ENCODE measurements at places on chromosomes 4 and X.

DNA sequence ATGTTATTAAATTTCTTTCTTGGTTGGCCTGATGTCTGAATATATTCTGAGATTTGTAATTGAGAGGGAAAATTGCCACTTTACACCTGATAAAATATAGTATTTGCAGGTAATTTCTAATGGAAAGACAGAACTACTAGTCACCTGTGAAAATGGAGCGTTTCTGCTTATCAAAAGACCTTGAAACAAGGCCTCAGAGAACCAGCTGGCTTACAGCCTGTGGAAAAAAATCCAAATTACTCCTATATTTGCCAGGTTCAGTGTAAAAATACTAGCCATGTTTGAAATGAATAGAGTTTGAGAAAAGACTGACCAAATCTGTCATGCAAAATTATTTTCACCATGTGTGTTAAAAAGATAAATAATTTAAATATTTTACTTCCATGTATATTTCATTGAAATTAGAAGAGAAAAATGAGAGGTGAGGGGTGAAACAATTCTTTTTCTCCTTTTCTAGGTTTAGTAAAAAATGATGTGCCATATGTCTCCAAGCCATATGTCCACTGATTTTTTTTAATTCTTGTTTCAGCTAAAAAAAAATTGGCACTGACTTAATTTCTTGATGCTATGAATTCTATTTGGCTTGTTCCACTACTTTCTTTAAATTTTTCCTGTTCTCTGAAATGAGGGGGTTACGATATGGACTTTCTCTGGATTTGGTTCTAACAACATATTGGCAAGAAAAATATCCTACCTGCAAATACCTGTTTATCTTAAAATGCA, 464.9 kb downstream of the GRXCR1 start:
- DNase-seq = no peak

GRCh38 chr4:138086611-138087041, 155.5 kb downstream of the SLC7A11 start:
- no peak for DNase-seq

- no peak for DNase-seq
These were observed 15.9 kb downstream of the SH3TC1 start for GRCh38 chr4:8215001-8215427.

DNA sequence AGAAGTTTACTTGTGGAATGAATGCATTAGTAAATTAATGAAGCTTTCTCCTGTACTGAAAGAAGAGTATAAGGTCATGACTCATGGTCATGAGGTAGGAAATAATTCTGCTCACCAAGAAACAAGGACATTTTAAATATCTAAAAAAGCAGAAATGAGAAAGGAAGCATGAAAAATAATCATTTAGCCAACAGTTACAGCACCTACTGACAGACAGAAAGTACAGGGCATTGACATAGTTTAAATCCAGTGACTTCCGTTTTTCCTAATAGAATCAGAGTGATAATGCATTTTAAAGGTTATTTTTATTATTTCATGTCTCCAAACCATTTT, 30.5 kb upstream of the ACSL1 start:
- no peak for DNase-seq

GRCh38 chr4:2102045-2102883, 43.1 kb downstream of the NAT8L start:
- no peak for DNase-seq

DNA sequence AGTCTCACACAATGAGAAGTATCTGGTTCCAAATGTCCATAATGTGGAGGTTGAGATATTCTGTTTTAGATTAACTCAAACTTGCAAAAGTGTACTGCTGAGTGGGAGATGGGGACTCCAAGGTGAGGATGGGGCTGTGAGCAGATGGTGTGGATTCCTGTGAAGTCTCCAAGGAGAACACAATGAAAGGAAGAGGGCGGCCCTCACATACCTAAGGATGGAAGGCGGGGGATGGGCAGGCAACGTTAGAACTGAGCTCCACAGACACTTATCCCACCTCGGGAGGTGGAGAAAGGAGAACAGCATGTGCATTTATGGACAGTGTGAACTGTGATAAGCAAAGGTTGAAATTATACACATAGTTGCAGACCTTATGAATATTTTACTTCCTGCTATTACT, 9.9 kb upstream of the SPATA4 start:
- DNase-seq = no peak

DNA sequence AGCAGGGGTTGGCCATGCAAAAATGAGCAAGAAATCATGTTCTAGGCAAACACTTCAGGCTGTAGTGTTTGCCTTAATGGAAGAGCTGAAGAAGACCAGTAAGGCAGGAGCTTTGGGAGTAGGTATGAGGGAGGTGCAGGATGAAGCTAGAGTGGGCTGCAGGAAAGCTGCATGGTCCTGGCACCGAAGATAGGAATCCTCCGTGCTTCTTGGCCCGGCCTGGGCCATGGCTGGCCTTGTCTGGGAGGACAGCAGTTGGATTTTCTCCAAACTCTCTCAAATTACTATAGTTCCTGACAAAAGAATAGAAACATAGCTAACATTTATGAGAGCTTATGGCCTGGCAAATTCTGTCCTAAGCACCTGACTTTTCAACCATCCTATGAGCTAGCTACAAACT, 116.5 kb downstream of the UCHL1 start:
- DNase-seq = no peak

GRCh38 chr4:40388239-40388638, 53.1 kb downstream of the CHRNA9 start:
- no peak for DNase-seq
